ENCODE measurements at places on chromosomes 16 and 17. TPM values are rescaled to one million over a fixed set of nuclear protein-coding genes. Genes with fewer than 3 reads are reported as not detected.

PIK3R5 gene
- total RNA-seq = not detected

DNA sequence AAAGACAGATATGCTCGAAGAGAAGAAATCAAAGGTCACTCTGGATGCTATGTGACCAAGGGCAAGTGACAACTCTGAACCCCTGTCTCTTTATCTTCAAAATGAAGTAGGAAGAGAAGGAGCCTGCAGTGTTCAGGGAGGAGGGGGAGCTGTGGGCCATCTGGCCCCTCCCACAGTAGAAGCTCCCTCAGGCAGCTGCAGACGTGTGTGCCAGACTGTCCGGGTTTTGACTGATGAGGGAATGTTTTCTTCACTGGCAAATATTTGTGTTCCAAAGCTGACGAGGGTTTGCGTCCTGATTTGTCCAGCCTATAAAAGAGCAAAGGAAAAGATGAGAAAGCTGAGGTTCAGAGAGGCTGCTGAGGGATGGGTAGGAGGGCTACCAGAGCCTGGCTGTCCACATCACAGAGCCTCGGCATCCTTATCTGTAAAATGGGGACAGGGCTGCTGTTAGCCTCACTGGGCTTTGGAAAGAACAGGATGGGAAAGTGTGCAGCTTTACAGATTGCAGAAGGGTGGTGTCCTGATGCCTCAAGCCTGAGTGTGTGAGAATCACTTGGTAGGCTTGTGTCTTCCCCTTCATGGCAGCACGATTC is 1.8 kb upstream of the GINS2 start:
- no peaks in the 10 kb centered on the region for H3K36me3 ChIP-seq
- H3K4me3 ChIP-seq = no peak overlapping the region
- no peak for DNase-seq
- H3K4me1 ChIP-seq = no peaks in the 10 kb centered on the region

GRCh38 chr17:72539981-72540897 is 419.4 kb downstream of the SOX9 start:
- H3K36me3 ChIP-seq = no peaks in the 10 kb centered on the region
- DNase-seq = peak; percentile 61
- no peaks in the 10 kb centered on the region for H3K27me3 ChIP-seq
- H3K4me3 ChIP-seq = peak overlapping the region; percentile 10
- H3K4me1 ChIP-seq = peaks cover 3% of the 10 kb centered on the region
- peak overlapping the region; percentile 87 for H3K27ac ChIP-seq

GRCh38 chr16:24052329-24053098 is 203.6 kb upstream of the CACNG3 start:
- DNase-seq = no peak
- no peaks in the 10 kb centered on the region for H3K4me1 ChIP-seq
- no peak overlapping the region for H3K27ac ChIP-seq
- H3K4me3 ChIP-seq = no peak overlapping the region

DNA sequence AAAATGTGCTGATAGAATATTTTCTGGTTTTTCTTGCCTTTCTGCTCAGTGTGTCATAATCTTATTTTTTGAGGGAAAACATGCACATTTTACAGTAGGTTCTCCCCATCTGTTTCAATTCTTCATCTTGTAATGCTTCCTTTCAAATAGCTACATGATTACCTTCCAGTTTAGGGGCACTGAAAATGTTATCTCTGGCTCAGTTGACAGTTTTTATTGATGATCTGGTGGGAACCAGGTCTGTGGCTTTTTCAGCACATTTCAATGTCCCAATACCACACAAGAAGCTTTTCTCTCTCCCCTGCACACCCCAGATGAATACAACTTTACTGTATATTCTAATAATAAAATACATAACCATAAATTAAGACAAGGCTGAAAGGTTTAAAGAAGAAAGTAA is 36.5 kb downstream of the FTO start:
- H3K4me1 ChIP-seq = peaks cover 2% of the 10 kb centered on the region
- H3K27ac ChIP-seq = no peak overlapping the region
- no peaks in the 10 kb centered on the region for H3K36me3 ChIP-seq

SLC9A5 gene
- 1.8 TPM for total RNA-seq

DNA sequence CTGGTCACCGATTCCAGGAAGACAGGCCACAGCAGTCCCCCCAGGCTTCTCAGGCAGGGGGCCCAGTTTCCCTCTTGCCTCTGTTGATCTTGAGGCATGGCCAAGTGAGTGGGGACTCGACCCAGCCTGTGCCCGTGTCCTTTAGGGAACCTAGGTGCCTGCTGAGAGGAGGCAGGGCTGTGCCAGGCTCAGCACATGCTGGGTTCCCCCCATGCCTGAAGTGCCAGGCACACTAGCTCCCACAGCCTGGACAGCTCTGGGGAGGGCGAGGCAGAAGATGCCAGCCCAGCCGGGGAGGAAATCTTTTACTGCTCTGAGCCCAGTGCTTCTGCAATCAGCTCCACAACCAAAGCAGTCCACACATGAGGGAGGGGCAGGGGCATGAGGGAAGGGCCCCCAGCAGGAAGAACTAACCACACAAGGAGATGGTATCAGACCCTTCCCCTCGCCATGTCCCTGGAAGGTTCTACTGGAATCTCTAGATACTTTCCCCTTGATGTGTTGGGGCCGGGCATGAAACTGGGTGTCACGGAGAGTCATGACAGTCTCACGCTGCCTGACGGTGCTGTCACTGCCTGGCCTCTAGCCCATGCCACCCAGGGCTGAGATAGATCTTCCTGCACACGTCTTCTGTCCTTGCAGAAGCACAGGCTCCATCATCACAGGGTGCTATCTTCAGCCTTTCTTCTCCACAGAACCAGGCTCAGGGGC is 25.5 kb downstream of the MYO18A start:
- H3K27me3 ChIP-seq = no peaks in the 10 kb centered on the region
- H3K4me1 ChIP-seq = peaks cover 61% of the 10 kb centered on the region
- no peak for DNase-seq
- H3K36me3 ChIP-seq = no peaks in the 10 kb centered on the region

MYADML2 gene
- total RNA-seq = not detected

DPEP1 gene
- total RNA-seq = not detected

- H3K27me3 ChIP-seq = no peaks in the 10 kb centered on the region
- H3K4me3 ChIP-seq = no peak overlapping the region
- DNase-seq = no peak
- no peaks in the 10 kb centered on the region for H3K4me1 ChIP-seq
- no peaks in the 10 kb centered on the region for H3K36me3 ChIP-seq
- H3K27ac ChIP-seq = no peak overlapping the region
Measured at GRCh38 chr16:25751230-25751835, 59.6 kb downstream of the HS3ST4 start.

GRCh38 chr16:48597563-48598387 is 12.2 kb downstream of the N4BP1 start:
- peak; percentile 55 for DNase-seq
- H3K27me3 ChIP-seq = no peaks in the 10 kb centered on the region
- no peak overlapping the region for H3K27ac ChIP-seq

- H3K4me1 ChIP-seq = no peaks in the 10 kb centered on the region
- DNase-seq = no peak
- peaks cover 43% of the 10 kb centered on the region for H3K27me3 ChIP-seq
- no peak overlapping the region for H3K4me3 ChIP-seq
- H3K36me3 ChIP-seq = no peaks in the 10 kb centered on the region
Measured at GRCh38 chr17:79109584-79109983, 35.0 kb downstream of the ENGASE start.

DNA sequence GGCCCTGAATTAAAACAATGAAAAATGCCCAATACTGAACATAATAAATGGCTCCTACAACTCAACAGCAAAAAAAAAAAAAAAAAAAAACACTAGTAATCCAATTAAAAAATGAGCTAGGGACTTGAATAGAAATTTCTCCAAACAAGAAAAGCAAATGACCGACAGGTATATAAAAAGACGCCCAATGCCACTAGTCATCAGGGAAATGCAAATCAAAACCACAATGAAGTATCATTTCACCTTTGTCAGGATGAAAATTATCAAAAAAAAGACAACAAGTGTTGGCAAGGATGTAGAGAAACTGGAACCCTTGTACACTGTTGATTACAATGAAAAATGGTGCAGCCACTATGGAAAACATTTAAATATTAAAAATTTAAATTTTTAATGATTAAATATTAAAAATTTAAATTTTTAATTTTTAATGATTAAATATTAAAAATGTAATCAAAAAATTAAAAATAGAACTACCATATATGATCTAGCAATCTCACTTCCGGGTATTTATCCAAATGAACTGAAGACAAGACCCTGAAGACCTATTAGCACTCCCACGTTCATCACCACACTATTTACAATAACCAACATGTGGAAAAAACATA is 28.1 kb downstream of the BBS2 start:
- no peak overlapping the region for H3K4me3 ChIP-seq
- no peak overlapping the region for H3K27ac ChIP-seq
- H3K4me1 ChIP-seq = no peaks in the 10 kb centered on the region
- DNase-seq = no peak
- H3K36me3 ChIP-seq = peaks cover 3% of the 10 kb centered on the region
- H3K27me3 ChIP-seq = no peaks in the 10 kb centered on the region

Measured in IMR-90 (cell line).